ENCODE measurements at places on chromosomes 5 and 9.

DNA sequence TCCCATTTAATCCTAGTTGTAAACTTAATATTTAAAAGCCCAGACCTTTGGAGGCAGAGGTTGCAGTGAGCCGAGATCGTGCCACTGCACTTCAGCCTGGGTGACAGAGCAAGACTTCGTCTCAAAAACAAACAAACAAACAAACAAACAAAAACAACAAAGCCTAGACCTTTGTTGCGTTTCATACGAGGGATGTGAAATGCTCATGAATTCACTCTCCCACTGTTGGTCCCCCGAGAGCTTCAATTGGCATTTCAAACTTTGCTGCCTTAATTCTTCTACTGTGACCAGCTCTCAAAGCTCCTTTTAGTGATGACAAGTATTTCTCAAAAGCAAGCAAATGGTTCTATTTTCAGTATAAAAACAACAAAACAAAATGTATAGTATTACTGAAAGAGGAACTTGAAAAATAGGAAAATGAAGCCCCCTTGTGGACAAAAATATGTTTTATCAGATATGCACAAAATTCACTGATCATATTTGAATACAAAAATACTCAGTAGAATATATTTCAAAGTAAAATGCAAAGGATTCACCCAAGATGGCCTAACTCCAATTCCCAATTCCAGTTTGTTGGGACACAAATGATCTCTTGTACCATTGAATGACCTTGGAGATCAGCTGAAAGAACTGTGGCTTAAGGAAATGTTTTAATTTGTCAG is 140.4 kb downstream of the ESM1 start:
- peak; percentile 66 for DNase-seq

DNA sequence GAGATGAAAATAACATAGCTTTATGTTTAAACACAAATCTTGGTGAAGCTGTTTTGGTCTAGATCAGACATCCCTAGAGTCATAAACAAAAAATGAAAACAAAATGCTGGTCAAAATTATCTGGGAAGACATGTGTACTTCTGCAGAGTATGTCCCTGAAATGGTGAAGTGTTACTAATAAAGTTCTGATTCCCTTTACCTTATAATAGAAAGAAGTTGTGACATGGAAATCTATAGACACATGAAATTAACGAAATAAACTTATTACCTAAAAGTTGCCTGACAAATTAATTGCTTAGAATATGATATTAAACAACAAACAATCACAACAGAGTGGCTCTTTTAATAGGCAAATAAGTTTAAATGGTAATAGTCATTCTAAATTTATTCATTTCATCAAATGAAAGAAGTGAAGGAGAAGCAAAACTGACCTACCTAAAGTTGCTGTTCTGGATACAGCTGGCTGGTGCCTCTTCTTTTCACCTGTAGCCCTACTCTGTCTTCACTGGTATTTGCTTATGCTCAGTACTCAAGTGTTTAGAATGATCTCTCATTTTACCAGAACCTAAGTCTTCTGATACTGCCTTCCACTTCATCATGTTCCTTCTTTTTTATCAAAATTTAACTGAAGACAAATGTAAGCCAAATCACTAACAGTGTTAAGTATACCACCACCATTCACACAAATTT is 38.8 kb downstream of the FNIP1 start:
- no peak for DNase-seq

- DNase-seq: no peak
Measured at GRCh38 chr9:89775641-89776040, 170.8 kb downstream of the GADD45G start.

- no peak for DNase-seq
Measured at GRCh38 chr5:137367951-137368350, 131.2 kb downstream of the SPOCK1 start.

- no peak for DNase-seq
Measured at GRCh38 chr9:133707763-133708245, 30.3 kb downstream of the SARDH start.
